Suppressor macrophage (primary cell): ENCODE measurements at places on chromosomes 1 and 21.
A peak's percentile ranks its signal among the peaks of the same experiment; 100 is the strongest.

- DNase-seq = no peak
These were observed 250.2 kb downstream of the KIF26B start for GRCh38 chr1:245404952-245405351.

DNA sequence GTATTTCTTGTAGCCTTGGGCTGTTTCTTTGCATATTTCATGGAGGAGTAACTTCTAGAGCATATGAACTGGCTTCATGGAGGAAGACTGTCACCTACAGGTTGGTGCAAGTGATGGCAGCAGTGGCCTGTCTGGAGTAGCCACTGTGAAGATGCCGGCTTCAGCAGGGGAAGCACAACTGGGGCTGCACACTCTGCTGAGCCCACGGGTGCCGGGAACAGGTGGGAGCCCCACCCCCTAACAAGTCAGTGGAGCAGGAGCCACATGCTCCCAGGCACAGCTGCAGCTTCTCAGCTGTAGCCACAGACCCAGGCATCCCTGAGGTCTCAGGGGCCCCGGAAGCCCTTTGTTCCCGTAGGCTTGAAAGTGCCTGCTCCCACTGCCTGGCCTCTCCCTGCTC, 43.2 kb upstream of the C1orf185 start:
- DNase-seq = peak; percentile 26

DNA sequence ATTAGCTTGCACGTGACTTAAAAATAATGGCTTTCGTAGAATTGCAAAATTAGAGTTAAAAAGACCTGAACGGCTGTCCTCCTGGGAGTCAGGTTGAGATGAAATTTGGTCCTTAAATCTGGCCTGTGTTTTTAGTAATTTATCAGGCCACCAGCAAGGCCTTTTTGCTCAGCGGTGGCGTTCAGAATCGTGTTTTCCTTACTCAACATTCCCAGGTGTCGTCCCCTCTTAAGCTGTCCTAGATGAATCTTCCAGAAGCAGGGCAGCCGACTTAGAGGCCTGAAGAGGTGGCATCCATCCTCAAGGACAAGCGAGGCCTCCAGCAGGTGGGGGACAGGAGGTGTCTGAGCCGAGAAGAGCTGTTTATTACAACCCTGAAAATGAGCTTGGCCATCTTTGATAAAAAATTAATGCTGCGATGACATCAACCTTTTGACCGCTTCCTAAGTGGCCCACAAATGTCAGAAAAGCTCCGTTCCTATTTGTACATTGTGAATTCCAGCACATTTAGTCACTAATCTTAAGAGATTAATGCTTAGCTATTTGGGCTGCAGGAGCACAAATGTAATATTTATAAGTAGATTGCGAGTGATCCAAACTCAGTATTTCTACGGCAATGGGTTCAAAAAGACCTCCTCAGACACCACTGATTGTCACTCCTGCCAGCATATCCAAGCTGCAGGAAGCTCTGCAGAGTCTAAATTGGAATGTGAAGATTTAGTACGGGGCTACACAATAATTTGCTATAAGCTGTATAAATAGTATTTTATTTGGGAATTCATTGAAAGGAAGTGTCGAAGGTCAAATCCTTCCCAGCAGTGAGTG, 344.1 kb upstream of the VAMP3 start:
- DNase-seq = no peak

DNA sequence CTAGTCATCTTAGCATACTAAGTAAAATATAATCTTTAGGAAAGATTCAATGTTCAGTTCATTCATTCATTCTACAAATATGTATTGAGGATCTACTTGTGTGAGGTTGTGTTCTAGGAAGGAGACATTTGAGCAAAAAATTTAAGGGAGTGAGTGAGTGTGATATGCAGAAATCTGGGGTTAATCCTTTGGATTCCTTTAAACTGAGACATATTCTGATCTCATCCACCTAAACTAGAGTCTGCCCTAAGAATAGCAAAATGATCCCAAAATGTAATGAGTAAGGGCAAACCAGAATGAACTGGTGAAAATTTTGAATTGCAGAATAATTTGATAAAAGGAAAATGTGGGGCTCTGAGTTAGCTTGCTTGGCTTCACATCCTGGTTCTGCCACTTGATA, 8.6 kb downstream of the UBE2U start:
- DNase-seq = no peak

DNA sequence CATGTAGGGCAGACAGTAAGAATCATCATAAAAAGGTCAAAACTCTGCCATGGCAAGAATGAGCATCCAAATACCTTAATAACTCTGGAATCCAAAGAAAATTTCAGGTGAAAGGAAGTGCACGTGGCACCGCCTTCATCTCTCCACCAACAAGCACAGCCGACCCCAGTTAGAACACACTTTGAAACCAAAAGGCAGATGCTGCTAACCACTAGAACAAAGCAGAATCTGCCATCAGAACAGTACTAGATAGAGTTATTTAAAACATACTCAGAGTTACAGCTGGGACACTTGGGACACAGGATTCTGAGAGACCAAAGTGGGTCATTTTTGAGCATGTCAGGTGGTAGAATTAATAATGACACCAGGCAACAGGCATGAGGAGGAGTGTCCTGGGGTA, 106.7 kb upstream of the SOD1 start:
- DNase-seq = no peak

GRCh38 chr1:109083923-109084322, 6.6 kb upstream of the TMEM167B start:
- DNase-seq = no peak

DNA sequence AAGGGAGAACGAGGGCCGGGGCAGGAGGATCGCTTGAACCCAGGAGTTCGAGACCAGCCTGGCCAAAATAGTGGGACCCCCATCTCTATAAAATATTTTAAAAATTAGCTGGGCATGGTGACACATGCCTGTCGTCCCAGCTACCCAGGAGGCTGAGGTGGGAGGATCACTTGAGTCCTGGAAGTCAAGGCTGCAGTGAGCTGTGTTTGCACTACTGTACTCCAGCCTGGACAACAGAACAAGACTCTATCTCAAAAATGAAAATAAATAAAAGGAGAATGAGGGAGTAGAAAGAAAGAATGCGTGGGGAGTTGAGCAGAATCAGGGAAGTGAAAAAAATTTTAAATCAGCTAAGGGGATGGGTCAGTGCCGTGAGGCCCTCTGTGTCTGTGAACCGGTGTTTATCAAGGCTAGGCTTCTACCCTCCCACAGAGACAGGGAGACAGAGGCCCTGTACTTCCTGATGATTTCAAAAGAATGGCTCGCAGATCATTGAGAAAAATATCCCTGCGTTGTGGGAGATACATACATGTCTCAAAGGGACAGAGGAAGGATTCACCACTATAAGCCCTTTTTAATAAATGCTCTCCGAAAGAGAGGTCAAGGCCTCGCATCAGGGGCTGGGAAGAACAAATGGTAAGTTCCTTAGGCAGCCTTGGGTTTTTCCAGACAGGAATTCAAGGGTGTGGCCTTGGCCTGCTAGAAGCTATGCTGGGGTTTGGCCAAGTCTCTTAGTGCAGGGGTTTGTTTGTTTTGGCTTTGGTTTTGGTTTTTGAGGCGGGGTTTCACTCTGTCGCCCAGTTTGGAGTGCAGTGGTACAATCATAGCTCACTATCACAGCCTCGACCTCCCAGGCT, 20.7 kb downstream of the IL10RB start:
- peak; percentile 15 for DNase-seq

DNA sequence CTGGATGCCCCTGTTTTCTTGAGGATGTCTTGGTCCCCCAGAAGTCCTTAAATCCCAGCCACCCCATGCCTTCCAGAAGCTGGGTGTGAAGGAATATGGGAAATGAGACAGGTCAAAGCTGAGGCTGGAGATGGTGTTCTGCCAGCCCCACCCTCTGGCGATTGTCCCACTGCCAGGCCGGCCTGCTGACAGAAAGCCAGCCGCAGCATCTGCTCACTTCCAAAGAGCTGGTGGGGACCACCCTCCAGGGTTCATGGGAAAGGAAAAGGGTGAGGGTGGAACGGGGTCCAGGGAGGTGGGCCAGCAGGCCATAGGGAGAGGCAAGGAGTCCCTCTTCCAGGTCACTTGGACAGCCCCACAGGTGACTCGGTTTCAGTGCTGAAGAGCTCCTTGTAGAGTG, 1.9 kb upstream of the LINGO4 start:
- DNase-seq = no peak

- no peak for DNase-seq
These were observed 38.4 kb upstream of the CDC42BPA start for GRCh38 chr1:227356620-227357146.

- DNase-seq = peak; percentile 92
These were observed at the start of gene RCAN3 for GRCh38 chr1:24502709-24503058. Gene RCAN3, plus strand, starts transcription at chr1:24502836. Its CDS starts 11,537 bp downstream, at chr1:24514373.

- DNase-seq = no peak
These were observed 48.4 kb upstream of the IGSF5 start for GRCh38 chr21:39696618-39697017.

DNA sequence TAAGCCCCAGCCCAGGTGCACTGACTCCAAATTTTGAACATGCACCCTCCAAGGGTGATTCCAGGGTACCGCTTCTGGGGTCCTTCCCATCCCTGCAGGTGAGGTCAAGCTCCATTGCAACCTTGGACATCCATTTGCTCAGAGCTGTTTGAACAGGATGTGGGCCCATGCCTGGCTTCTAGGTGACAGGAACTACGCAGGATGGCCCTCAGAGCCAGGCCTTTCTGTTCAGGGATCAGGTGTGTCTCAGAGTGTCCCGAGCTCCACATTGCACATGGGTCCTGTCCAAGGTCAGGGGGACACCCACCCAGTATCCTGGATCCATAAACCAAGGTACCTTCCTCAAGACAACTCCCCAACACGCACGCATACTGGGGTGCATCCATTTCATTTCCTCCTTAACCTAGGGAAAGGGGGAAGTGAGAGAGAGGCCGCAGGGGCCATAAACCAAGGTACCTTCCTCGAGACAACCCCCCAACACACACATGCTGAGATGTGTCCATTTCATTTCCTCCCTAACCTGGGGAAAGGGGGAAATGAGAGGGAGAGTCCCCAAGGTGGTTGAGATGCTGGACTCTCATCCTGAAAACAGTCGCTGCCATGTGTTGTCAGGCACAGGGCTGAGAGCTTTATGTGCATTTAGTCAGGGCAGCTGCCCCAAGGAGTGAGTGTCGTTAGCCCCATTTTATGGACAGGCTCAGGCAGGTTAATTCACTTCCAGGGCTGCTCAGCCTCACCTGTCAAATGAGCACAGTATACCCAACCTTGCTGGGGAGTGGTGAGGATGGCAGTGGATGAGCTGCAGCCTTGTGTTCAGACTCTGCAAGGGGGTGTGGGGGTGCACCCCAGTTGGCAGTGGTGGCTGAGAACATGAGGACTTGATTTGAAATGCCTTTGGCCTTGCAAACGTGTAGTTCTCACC, 2.1 kb downstream of the SLC66A1 start:
- no peak for DNase-seq

GRCh38 chr1:156431769-156432668, 63.0 kb downstream of the RHBG start:
- no peak for DNase-seq

GRCh38 chr1:226870401-226871279, at the start of gene PSEN2:
Gene PSEN2, plus strand, starts transcription at chr1:226870616. Its CDS starts 11,292 bp downstream, at chr1:226881908.
- DNase-seq = peak; percentile 91

- no peak for DNase-seq
These were observed 43.2 kb downstream of the MRPS6 start for GRCh38 chr21:34116569-34116968.

DNA sequence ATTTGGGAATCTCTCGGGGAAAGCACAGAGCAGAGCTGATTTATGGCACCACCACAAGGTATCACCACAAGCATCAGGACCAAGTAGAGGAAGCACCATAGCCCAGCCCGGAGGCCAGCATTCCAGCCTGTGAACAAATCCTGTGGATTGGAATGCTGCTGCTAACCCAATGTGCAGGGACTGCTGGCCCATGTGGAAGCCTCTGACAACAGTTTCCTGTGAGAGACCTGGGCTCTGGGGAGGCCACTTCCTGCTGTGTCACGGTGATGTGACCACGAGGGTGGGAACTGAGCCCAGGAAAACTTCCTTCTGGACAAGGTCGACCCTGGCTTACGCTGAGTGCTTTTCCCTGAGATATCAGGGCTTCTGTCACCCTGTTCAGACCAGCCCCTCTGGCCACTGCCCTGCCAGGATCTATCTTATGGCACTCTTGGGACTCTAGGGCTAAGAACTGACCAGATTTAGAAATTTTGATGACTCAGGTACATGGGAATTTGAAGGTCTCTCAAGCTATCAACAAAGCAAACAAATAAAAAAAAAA, 88.3 kb upstream of the NGF start:
- no peak for DNase-seq

DNA sequence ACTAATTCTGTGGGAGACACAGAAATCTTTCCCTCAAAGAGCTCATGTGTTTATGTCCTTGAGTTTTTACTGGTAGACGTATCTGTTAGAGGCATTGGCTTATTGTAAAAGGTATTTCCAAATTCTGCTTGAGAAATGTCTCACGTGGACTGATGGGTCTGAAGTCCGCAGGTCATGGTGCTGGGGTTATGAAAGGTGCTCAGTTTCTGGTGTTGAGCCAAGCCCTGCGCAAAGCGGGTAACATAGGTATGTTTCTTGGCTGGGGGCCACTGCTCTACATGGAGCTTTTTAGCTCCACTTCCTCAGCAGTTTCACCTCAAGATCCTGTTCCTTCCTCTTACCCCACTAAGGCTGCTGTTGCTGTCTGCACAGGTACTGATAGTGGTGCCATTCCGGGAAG, 10.8 kb downstream of the UTP25 start:
- no peak for DNase-seq

DNA sequence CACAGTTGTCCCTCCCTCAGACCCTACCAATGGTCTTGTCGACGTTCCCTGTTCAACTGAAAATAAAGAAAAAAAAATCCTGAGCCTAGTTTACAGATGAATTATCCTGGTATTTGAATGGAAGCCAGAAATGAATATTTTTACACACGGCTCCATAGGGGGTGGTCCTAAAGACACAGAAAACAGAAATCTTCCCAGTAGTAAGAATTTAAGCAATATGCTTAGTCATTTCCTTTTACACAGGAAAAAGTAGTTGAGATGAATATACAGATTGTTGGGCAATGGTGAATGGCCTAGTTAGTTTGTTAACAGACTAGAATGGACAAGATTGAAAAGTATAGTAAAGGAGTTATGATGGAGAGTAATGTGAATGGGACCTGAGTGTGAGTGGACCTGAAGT, 67.4 kb downstream of the RGS18 start:
- peak; percentile 27 for DNase-seq

DNA sequence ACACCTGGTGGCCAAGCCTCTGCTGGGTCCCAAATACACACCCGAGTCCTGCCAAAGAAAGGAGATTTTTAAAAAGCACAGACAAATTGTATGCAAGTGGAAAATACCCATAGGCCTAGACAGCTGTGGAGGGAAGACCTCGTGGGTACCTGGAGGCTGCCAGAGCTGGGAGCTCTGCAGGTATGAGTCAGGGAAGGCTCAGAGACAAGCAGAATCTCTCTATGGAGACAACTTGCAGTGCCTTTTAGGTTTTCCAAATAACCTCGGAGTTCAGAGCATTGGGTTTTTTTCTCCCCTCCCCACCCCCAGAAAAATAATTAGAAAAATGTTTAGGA, 127.7 kb downstream of the EDEM3 start:
- no peak for DNase-seq

GRCh38 chr1:82507011-82507410, 706.3 kb downstream of the ADGRL2 start:
- DNase-seq = no peak

GRCh38 chr1:93771843-93772242, 90.2 kb upstream of the BCAR3 start:
- no peak for DNase-seq
